ENCODE measurements at places on chromosomes 1 and 21. TPM values are rescaled to one million over a fixed set of nuclear protein-coding genes. Genes with fewer than 3 reads are reported as not detected.

Gene RYR2
- polyA plus RNA-seq = not detected

Gene TOR3A
- 25.7 TPM for polyA plus RNA-seq

Gene OLIG2
- not detected for polyA plus RNA-seq

Gene TDRD10
- not detected for polyA plus RNA-seq

Gene LCE4A
- polyA plus RNA-seq = not detected

Gene MPZ
- polyA plus RNA-seq = 0.69 TPM

Gene NPR1
- not detected for polyA plus RNA-seq

Gene TFF2
- polyA plus RNA-seq = not detected

Gene DOP1B
- 6.2 TPM for polyA plus RNA-seq

Gene WDR26
- 17.3 TPM for polyA plus RNA-seq

Gene KIF21B
- polyA plus RNA-seq = 0.10 TPM

Gene ANKRD35
- 1.4 TPM for polyA plus RNA-seq

Gene TSSK3
- polyA plus RNA-seq = 0.39 TPM

Gene ANGPTL7
- polyA plus RNA-seq = not detected

Gene SLC45A3
- polyA plus RNA-seq = 0.91 TPM

Gene PPIAL4G
- not detected for polyA plus RNA-seq

Data from BJ (cell line).